ENCODE measurements at places on chromosomes 2 and 18.

DNA sequence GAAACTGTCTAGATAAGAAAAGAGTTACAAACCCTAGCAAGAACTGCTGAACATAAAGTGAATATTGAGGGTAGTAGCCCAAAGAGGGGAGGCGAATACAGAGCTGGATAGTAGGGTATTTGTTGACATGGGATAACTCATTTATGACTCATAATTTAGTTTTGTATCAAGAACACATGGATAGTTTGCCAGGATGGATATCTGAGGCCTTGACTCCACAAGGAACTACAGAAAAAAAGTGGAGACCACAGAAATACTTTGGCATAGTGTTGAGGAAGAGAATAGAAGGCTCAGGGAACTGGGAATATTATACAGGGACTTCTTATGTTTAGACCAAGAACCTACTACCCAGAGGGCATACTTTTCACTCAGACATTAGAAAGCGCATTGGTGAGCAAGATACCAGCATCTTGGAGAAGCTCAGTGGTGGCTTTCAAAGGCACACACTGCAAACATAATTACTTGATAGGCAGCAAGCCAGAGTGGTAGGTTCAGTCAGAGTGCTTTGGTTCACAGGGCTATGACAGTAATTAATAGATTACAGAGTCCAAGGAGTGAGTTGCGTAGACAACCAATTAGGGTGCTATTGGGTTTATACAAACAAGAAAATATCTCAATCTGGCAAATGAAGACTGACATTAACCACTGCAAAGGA is 51.9 kb upstream of the ZBTB7C start:
- no peak for ATAC-seq

DNA sequence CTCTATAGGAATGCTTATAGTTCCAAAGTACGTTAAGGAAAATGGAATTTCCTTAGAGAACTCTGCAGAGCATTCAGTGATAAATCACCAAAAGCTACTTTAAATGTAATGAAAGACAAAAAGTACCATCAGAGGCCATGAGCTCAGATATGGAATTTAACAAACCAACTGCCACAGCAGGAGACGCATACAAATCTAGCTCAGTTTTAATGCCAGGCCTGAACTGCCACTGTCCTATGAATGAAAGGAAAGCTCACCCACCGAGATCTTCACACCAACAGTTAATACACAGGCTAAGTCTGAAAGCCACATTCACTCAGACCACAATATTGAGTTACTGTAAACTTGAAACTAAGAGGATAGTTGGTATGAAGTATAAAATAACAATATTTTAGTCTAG is 126.8 kb downstream of the ZNF516 start:
- ATAC-seq = no peak

DNA sequence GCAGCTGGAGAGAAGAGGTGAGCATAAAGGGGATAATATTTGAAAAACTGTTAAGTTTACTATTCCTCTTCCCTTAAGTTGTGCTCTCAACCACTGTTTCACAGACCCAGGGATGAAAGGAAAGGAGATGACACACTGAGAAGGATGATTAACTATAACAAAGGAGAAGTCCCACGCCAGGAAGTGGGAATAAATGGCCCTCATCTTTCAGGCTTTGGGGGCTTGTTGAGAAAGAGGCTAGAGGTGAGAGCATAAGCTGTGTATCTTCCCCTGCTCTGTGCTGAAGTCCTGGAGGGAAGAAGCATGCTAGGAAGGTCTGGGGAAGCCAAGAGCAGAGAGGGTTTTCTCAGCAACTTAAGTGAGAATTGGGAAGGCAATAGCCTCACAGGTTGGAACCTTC is 399.1 kb upstream of the ATP5MC3 start:
- ATAC-seq = no peak

GRCh38 chr2:161650116-161651015 is 26.1 kb downstream of the SLC4A10 start:
- ATAC-seq = no peak

DNA sequence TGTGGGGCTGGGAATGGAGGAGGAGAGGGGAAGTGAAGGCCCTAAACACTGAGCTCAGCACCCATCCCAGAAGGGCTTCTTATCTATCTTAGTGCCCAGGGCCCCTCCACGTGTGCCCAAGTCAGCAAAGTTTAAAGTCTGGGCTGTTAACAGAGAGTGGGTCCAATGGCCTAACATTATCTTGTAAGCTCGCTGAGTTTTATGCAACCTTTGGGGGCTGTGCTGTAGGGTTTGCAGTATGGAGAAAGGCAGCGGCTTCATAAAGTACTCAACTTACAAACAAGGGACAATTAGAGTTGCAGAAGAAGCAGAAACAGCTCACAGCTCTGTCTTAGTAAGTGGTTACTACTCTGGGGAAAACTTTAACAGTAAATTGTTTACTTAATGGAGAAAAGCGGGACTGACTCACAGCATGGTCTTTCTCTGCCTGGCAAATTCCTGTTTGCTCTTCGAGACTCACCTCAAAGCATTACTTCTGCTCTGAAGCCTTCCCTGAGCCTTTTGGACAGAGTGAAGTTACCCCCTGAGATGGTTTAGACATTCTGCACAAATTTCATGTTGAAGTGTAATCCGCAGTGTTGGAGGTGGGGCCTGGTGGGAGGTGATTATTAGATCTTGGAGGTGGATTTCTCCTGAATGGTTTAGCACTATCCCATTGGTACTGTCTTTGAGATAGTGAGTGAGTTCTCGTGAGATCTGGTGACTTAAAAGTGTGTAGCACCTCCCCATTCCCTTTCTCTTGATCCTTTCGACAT is 9.0 kb downstream of the ENOSF1 start:
- peak; percentile 69 for ATAC-seq
